ENCODE measurements at places on chromosomes 12 and 14. TPM values are rescaled to one million over a fixed set of nuclear protein-coding genes. Genes with fewer than 3 reads are reported as not detected.

Gene TMEM63C
- total RNA-seq: 0.79 TPM

Gene AGAP2
- under 0.01 TPM for total RNA-seq

Gene TEX52
- total RNA-seq: not detected

Gene ADCY4
- 0.77 TPM for total RNA-seq

Gene CD163L1
- total RNA-seq: not detected

Gene APEX1
- 56.1 TPM for total RNA-seq

Gene SLC39A5
- 0.13 TPM for total RNA-seq

Gene GIT2
- total RNA-seq: 21.9 TPM

Gene FGF23
- not detected for total RNA-seq

Gene CLEC1B
- not detected for total RNA-seq

Gene PTPN6
- total RNA-seq: 12.4 TPM

Gene NKX2-1
- total RNA-seq: 4.1 TPM

Gene BEGAIN
- 1.1 TPM for total RNA-seq

Gene NEUROD4
- not detected for total RNA-seq

Gene LHX5
- total RNA-seq: 0.26 TPM

Gene FOXA1
- total RNA-seq: 5.3 TPM

Gene INSM2
- not detected for total RNA-seq

Gene IGF1
- total RNA-seq: 0.26 TPM

Gene GPR68
- 0.77 TPM for total RNA-seq

Gene CIT
- total RNA-seq: 0.79 TPM

Gene GLS2
- 6.1 TPM for total RNA-seq

All from bronchial epithelial cell (primary cell).